ENCODE measurements at places on chromosomes 6 and 20.

DNA sequence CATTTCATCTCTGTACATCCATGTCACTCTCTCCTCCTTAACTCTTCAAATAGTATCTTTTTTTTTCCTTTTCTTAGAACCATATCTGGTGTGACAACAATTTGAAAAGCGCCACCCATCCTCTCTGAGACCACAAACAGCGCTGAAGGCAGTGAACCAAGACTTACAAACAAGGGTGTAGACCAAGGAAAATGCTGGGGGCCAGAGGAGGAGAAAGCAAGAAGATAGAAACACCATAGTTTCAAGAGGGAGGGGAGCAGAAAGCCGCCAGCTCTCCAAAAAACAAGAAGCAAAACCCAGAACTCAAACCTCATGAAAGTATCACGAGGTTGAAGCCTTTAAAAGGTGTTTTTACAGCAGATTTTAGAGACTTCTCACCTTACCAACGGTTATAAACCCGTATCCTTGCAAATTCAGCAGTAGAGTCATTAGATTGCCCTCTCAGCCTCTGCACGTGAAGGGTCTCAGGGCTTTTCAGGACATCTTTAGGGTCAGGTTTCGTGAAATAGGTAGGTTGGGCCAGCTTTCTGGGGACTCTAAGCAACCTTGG, 13.3 kb upstream of the RIPOR2 start:
- no peak for DNase-seq

GRCh38 chr6:110322874-110323242, 35.3 kb downstream of the METTL24 start:
- DNase-seq = no peak

GRCh38 chr6:92706976-92707375, 712.4 kb downstream of the EPHA7 start:
- DNase-seq = no peak

- DNase-seq = no peak
Observed at GRCh38 chr6:2948228-2949025, 22.9 kb downstream of the SERPINB6 start.

GRCh38 chr6:138293428-138294395, 75.4 kb upstream of the PBOV1 start:
- no peak for DNase-seq

DNA sequence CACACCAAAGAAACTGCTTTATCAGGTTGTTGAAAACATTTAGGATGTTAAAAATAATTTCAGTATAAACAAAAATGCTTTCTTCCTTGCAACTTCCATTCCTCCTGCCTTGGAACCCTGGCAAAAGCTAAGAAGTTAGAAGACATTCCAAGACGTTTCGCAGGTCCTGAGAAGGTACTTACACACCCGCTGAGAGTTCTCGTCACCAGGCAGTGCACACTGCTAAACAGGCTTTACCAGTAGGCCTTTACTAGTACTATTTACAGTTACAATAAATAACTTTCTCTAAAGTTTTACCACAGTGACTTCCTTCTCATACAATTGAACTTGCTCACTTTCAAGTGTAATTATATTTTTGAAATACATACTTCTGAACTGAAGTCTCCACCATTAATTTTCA, 81.4 kb upstream of the RPS6KA2 start:
- no peak for DNase-seq
